ENCODE measurements at places on chromosomes 3 and 15. TPM values are rescaled to one million over a fixed set of nuclear protein-coding genes. Genes with fewer than 3 reads are reported as not detected.

The FEZF2 gene
- not detected for total RNA-seq

The GABRR3 gene
- total RNA-seq: not detected

The SI gene
- total RNA-seq: not detected

The CELSR3 gene
- total RNA-seq: 2.7 TPM

The MORC1 gene
- total RNA-seq: under 0.01 TPM

The EFCC1 gene
- total RNA-seq: not detected

The EEFSEC gene
- total RNA-seq: 1.6 TPM

DNA sequence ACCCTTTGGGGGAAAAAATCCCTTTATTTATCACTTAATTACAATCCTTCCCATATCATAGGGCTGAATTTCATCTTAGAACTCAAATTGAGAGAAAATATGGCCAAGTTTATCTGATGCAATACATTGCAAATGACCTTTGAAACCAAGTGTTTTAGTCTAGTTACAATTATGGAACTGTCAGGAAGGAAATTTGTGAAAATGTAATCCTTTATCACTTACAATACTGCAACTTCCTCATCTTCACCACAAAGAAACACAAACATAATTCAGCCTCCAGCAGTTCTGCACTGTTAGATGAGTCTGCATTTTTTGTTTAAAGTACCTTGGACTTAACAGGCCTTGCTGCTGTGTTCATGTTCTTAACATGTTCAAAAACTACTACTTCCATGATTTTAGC, 4.6 kb downstream of the CCPG1 start:
- peak; percentile 28 for DNase-seq

- DNase-seq: peak; percentile 95
Observed at GRCh38 chr3:107208100-107208499, 169.1 kb upstream of the CCDC54 start.

DNA sequence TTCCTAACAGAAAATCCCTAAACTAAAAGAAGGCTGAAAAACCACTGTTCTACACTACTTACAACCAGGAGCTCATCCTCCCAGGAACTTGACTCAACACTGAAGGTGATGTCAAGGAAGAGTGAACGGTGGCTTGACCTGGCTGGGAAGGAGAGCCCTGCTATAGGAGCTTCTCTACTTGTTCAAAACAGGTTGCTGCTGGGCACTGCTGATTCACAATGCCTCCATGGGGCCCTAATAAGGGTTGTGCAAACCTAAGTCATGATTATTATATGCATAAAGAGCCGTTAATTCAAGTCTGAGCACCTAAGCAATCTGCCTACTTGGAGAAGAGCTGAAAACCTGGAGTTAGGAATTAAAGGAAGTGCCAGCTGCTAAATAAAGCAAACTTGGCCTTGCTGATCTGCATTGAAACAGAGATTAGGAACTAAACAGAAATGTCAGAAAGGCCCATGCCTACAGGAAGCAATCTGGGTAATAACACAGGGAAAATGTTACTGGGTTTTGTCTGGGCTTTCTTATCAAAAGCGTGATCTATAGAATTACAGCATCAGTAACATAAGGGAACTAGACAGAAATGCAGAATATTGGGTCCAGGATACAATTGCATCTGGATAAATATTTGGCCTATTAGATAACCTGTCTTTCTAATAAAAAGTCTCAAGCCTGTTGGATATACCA, 243.2 kb downstream of the NEK10 start:
- no peak for DNase-seq

DNA sequence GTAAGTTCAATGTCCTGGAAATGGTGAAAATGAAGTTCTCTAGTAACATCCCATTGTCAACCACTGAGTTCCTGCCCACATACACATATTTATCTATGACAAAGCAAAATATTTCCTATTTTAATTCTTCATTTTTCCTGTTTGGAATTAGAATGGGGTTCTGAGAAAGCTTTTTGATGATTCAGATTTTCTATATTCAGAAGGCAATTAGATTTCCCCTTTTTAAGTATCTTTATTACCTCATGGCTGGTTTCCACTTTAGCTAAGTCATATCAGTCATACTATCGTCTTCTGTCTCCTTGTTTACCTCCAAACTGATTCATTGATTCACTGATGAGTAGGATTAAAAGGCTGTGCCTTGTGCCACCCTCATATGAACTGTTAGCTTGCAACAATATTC, 17.9 kb downstream of the ETFA start:
- DNase-seq: no peak
